NCI-H460 (cell line): ENCODE measurements at places on chromosomes 5 and 9. TPM values are rescaled to one million over a fixed set of nuclear protein-coding genes. Genes with fewer than 3 reads are reported as not detected.

The IFNE gene
- 0.38 and 0.87 TPM in 2 replicates for total RNA-seq

The F2RL1 gene
- total RNA-seq, result 2.1 and 3.0 TPM in 2 replicates

The CCL28 gene
- 0.22 TPM in 1 of 2 replicates, not detected in the other for total RNA-seq

The TRAF2 gene
- 12.1 and 17.9 TPM in 2 replicates for total RNA-seq

The TAF11L5 gene
- total RNA-seq, result not detected in 2 replicates

- no peak for DNase-seq
Measured at GRCh38 chr9:27351438-27351837, 54.5 kb upstream of the EQTN start.

GRCh38 chr5:89191374-89191773, 308.4 kb upstream of the MEF2C start:
- DNase-seq, result no peak

DNA sequence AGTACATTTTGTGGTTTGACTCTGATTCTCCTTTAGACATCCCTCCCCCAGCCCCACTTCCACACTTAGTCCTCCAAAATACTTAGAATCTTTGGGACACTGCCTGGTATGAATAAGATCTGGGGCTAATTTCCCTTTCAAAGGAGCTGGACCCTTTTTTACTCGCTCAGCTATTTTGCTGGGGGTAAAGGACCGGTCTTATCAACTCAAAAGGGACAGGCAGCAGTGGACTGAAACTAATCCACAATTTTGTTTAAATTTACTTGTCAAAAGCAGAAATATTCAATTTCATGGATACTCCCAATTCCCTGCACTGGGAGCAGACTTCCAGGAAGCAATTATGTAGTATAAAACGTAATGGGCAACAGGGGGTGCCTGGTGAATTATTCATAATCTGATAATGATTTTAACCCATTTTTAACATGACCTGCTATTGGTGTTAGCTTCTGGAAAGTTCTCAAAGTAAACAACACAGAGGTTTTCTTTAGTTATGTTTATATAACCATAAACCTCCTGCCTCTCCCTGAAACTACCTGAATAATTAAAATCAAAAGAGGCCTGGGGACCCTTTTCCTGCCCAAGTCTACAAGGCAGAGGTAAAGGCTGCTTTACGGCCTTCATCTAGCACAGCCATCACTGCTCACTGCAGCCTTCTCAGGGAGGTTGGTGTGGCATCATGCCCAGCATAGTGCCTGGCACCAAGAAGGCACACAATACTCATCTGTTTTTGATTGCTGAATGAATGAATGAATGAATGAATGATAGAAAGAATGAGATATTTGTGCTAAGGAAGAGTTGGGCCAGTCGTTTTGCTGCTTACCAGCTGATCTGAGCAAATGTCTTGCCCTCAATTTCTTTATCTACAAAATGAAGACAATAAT, 44.2 kb upstream of the GNPDA1 start:
- no peak for DNase-seq

DNA sequence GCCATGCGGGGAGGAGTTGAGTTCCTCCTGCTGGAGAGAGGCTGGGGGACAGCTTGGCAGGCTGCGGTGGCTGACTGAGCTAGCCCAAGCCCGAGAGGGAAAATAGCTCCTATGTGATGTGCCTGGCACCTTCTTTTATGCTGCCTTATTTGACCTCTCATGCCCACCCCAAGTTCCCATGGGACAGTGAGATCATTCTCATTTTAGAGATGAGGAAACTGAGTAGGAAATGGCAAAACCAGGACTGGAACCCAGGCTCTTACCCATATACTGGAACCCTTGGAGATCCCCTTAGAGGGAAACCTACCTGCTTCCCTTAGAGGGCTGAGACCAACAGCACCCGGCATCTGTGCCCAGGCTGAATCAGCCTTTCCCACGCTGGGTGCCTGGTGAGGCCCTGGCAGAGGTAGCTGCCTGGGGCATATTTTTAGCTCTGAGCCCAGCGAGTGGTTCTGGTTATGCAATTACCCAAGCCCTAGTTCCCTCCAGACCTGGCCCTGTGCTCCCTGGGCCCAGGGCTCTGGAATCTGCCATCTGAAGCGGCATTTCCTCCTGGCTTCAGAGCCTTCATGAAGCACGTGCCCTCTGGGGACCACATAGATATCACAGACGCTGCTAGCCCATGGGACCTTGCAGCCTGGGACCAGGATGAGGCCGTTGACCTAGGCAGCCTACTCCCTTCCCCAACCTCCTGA, 23.6 kb downstream of the COL27A1 start:
- no peak for DNase-seq

- no peak for DNase-seq
Measured at GRCh38 chr5:32163785-32164184, 10.3 kb downstream of the GOLPH3 start.

GRCh38 chr5:1792842-1793266, 6.8 kb downstream of the MRPL36 start:
- DNase-seq, result no peak
